GM03348 (cell line): ENCODE measurements at places on chromosomes 6 and 20.
A peak's percentile ranks its signal among the peaks of the same experiment; 100 is the strongest.

- DNase-seq, result peak; percentile 92
Measured at GRCh38 chr6:37134396-37135191, 35.4 kb upstream of the PIM1 start.

- DNase-seq, result no peak
Measured at GRCh38 chr6:156851454-156851921, 74.3 kb downstream of the ARID1B start.

DNA sequence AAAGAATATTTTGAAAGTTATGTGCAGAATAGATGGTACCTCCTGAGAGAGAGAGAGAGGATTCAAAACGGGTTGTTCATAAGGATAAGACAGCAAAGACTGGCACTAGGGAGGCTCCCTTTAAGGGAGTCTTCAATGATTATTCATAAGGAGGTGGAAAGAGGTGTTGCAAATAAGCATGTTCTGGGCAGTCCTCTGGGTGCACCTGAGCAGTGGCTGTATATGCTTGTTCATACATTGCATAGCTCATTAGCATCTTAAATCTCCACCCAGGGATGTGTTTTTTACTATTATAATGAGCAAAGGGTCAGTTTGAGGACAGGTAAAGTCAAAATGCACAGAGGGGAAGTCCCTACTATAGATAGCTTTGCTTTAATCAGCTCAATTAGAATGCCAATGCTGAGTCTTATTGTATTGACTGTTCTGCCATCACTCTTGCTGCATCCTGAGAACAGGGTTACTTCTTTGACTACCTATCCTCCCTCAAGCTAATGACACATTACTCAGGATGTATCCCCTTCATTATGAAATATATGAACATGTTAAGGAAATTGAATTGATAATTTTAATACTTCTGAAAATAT lies 10.0 kb upstream of the SIRPG start:
- DNase-seq, result no peak

- peak; percentile 46 for DNase-seq
Measured at GRCh38 chr6:42440778-42441696, 10.7 kb downstream of the TRERF1 start.

DNA sequence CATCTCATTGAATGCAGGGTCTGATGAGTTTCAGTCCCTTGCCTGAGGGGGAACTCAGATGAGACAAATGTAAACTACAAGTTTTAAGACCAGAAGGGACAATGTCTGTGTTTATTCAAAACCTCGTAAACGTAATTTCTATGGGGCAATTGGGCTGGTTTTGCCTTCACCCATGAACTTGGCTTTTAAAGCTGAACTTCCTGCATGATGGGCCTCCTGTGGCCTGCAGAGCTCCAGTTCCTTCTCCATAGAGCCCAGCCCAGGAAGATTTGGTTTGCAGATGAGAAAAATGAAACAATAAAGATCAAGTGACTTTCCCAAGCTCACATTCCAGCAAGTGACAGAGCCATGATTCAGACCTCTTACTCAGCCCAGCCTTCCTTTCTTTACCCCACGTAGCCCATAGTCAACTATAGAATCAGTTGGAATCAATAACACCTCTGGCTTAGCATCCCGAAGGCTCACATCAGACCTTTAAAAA lies 612.3 kb downstream of the UTRN start:
- peak; percentile 63 for DNase-seq
